ENCODE measurements at places on chromosomes 16 and 17.

DNA sequence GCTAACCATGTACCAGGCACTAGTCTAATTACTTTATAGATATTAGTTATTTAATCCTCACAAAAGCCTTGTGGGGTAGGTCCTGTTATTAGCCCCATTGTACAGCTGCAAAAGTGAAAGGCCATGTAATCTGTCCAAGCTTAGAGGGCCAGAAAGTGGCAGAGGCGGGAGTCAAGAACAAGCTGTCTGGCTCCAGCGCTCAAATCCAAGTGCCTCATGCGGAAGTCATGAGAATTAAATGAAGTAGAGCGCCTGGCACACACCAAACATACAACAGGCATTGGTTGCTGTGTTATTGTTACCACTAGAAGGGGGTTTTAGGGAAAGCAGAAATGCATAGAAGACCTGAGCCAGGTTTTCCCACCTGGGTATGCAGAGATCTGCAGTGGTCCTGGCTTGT lies 1.2 kb downstream of the AQP8 start:
- no peak for DNase-seq

GRCh38 chr17:72661116-72661944 lies 431.2 kb downstream of the SLC39A11 start:
- no peak for DNase-seq

GRCh38 chr17:65008882-65009281 lies 47.7 kb downstream of the GNA13 start:
- no peak for DNase-seq

- no peak for DNase-seq
Observed at GRCh38 chr16:74586948-74587347, 20.0 kb downstream of the GLG1 start.

- no peak for DNase-seq
Observed at GRCh38 chr16:85503679-85504231, 109.4 kb upstream of the GSE1 start.

DNA sequence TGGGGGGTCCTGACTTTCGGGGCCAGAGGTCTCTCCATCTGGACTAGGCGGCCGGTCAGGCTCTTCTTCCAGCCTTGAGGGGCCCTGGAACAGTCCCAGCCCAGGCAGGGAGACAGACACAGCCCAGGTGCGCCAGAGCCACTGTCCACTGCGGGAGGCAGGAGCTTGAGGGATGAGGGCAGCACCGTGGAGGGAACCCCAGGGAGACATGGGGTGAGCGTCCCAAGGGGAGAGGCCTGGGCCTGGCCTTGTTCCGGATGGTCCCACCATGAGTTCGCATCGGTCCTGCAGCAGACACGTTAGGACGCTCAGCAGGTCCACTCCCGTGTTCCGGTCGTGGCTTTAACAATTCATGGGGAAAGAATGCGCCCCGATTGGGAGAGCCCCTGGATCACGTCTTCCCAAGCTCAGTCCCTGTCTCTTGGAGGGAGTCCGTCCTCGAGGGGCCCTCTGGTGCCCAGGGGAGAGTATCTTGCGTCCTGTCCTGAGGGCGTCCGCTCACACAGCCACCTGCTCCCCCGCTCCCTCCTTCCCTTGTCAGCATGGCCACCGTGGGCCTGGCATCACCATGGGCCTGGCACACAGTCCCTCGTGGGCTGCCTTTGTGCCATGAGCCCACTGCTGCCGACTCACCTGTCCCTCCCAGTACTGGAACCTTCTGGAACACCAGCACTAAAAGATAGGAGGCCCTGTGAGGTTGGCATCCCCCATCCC lies 6.7 kb upstream of the NUDT16L1 start:
- no peak for DNase-seq

- DNase-seq, result no peak
Observed at GRCh38 chr16:23020084-23020483, 129.2 kb downstream of the USP31 start.

DNA sequence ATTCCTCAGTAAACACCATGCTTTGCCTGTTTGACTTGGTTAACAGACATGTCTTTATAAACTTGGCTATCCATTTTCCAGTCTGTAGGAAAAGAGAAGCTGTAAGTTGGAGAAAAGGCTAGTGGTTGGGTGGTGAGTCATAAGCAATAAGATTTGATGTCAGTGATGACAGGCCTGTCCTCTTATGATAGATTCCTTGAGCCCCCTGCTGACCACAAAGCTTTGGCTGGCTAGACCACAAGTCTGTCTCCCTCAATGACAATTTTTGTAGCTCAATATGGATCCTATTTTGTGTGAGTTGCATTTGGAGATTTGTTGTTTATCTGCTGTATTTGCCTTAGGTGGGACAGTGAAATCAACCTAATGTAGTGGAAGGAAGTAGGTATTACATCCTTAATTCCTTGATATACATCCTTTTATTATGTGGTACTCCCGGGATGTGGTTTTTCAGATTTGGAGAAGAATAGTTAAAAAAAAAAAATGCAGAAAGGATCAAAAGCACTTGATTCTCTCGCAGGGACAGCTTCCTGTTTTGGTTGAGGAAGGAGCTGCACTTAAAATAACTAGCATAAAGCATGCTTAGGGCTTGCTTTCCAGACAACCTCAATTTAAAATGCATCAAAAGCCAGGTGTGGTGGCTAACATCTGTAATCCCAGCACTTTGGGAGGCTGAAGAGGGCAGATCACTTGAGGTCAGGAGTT lies 67.4 kb downstream of the SIAH1 start:
- DNase-seq, result peak; percentile 69

GRCh38 chr17:75825149-75825552 lies 19.1 kb downstream of the UNC13D start:
- no peak for DNase-seq

DNA sequence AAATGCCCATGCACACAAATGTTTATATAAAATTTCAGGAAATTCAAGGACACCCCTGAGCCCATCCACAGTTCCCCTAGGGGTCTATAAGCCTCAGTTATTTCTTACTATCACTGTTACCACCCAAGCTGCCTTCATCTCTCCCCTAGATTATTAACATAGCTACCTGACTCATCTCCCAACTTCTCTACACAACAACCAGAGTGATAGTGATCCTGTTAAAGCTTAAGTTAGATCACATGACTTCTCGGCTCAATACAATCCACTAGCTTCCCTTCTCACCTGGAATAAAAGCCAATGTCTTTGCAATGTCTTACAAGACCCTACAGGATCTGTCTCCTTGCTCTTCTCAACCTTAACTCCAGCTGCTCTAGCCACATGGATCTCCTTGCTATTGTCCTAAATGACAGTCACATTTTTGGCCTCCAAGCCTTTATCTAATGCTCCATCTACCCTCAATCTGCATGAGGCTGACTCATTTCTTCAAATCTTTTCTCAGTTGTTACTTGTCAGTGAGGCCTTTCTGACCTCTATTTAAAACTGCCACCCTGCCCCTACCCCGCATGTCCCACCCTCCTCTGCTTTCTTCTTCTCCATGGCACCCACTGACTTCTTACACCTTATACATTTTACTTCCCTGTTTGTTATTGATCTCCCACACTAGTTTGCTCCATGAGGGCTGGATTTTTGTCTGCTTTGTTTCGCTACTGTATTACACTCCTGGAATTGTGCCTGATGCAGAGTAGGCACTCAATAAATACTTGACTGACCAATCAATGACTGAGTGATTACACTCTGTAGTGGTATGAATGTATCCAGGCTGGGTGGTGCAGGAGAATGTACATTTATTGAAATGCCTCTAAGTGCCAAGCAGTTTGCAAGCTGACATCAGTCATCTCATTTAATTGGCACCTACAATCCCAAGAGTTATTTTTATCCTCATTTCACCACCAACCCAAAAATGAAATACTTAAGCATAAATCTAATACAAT lies 5.2 kb upstream of the LIG3 start:
- DNase-seq, result peak; percentile 59

DNA sequence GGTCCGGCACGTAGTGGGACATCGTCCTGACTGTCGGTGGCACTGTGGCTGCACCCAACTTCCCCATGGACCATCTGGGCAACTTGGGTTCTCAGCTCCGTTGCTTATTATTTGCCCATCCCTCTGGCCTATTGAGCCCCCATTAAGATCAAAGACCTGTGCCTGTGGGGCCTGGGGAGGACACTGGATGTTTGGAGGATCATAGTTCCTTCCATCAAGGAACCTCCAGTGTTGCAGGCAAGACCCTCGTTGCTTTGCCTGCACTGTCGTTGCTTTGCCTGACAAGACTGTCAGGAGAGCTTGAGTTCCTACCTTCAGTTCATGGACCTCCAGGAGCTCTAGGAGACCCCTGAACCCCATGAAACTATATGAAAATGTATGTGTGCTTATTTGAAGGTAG lies 127.2 kb downstream of the CCDC144A start:
- no peak for DNase-seq

GRCh38 chr16:1414532-1415260 lies at the start of gene UNKL:
TSS of gene UNKL (minus strand) at chr16:1414704. CDS start at chr16:1414691, 13 bp downstream.
- peak; percentile 87 for DNase-seq

GRCh38 chr17:44848257-44848795 lies 643 bp downstream of the HIGD1B start:
- no peak for DNase-seq

DNA sequence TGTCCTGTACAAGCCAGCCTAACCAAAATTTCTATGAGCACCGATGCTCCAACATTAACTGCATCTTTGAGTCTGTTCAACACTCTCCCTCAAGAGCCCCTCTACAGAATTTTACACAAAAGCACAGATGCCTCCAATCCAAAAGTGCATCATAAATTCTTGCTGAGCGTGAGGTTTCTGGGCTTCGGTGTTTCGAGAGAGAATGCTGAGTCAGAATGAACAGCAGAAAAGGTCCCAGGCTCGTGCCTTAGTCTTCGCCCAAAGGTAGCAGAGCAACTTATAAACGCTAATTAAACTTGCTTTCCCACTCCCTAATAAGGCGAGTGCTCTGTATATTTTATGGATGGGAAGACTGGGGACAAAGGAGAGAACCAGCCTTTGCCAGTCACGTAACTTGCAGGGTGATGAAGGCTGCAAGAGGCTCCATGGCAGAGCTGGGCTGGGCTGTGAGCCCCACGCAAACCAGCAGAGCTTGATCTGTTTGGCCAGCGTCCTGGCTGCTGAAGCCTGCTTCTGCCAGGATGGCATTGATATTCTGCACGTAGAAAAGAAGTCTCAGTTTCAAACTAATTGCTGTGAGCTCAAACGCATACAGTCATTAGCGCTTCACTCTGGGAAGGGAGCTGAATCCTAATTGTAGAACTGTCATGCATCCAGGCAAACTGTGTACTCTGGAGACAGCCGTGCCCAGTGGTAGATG lies 138.5 kb downstream of the DNAH9 start:
- DNase-seq, result no peak

DNA sequence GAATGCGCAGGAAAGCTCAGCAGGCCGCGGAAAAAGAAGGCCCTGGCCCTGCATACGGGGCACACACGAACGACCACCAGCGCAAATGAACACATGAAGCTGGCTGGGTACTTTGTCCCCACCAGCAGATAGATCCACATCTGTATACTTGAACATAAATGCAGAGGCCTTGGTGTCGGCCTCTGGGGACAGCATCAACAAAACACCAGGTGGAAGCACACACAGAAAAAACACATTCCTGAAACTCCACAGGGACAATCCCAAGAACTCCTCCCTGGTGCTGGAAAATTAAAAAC lies 606 bp upstream of the ZBTB4 start:
- DNase-seq, result no peak

DNA sequence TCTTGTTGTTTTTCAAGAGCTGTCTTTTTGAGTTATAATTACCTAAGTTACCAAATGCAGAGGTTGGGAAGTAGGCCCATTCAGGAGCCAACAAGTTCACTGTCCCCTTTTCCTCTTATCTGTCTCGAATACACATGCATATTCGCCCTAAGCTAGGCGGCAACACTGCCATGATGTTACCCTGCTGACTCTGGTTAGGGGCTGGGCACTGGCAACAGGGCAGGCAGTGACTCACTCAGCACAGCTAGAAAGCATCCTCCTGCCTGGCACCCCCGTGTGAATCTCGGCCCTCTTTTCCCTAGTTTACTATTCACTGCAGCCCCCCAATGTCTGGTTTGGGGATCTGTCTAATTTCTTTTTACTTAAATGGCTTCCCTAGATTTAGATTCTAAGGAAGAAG lies 13.8 kb downstream of the DBF4B start:
- no peak for DNase-seq

DNA sequence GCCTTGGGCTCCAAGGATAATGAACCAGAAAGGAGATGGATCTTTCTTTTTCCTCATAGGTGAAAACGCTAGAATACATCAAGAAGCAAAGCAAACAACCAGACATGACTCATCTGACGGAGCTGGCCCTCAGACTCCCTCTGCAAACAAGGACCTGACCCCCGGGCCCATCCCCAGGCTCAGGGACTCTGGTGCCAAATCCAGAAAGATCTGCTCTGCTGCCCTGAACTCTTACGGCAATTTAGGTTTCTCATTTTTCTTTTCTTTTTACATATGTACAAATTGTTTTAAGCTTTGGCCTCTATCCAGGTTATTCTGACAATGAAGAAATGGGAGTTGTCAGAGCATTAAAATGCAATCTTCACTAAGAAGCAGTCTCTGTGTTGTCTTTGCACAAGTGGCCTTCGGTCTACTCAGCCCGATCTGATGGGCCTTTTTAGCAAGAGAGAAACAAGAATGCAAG lies 17.7 kb downstream of the KNOP1 start:
- no peak for DNase-seq

DNA sequence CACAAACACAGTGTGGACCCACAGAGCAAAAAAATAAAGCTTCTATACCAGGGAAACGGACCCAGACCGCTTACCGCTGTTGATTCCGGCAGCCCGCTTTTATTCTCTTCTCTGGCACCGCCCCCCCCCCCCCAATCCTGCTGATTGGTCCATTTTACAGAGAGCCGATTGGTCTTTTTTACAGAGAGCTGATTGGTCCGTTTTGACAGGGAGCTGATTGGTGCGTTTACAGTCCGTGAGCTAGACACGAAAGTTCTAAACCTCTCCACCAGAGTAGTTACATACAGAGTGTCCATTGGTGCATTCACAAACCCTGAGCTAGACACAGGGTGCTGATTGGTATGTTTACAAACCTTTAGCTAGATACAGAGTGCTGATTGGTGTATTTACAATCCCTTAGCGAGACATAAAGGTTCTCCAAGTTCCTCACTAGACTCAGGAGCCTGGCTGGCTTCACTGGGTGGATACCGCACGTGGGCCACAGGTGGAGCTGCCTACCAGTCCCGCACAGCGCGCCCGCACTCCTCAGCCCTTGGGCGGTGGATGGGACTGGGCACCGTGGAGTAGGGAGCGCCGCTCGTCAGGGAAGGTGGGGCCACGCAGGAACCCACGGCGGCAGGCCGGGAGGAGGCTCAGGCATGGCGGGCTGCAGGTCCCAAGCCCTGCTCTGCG lies 92.4 kb downstream of the HAPSTR1 start:
- no peak for DNase-seq

- DNase-seq, result no peak
Observed at GRCh38 chr16:85068746-85069145, 41.2 kb downstream of the KIAA0513 start.
